Sigmoid colon (tissue), 7 donors: ENCODE measurements at places on chromosomes 1 and 21. TPM values are rescaled to one million over a fixed set of nuclear protein-coding genes. Genes with fewer than 3 reads are reported as not detected.

DNA sequence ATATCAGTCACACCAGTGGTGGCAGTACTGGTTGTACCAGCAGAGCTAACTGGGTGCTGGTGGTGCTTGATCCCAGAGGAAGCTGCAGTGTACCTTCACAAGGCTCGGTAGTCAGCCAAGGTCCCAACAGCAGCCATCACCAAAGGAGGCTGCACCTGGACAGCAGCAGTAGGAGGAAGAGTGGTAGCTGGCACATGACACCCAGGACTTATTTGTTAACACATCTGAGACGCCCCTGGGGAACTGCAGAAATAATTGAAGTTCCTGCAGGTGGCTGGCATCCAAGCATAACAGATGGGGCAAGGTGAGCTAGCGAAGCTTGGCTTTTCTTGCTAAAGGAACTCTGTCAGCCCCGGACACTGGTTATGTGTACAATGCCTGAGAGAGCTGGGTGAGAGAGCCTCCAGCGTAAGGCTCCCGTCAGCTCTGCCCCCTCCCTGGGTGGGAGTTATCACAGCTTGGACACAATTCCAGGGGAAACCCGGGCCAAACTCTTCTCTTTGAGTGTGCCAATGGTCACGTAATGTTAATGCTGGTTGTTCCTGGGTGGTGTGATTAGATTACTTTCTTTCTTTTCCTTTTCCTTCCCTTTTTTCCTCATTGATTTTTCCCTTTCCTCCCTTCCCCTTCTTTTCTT is 29.1 kb upstream of the PARP1 start:
- H3K4me1 ChIP-seq, result no peaks in the 10 kb centered on the region
- no peaks in the 10 kb centered on the region for H3K36me3 ChIP-seq
- no peak overlapping the region for H3K27ac ChIP-seq
- no peak for DNase-seq
- no peak overlapping the region for H3K4me3 ChIP-seq
- H3K27me3 ChIP-seq, result no peaks in the 10 kb centered on the region

DNA sequence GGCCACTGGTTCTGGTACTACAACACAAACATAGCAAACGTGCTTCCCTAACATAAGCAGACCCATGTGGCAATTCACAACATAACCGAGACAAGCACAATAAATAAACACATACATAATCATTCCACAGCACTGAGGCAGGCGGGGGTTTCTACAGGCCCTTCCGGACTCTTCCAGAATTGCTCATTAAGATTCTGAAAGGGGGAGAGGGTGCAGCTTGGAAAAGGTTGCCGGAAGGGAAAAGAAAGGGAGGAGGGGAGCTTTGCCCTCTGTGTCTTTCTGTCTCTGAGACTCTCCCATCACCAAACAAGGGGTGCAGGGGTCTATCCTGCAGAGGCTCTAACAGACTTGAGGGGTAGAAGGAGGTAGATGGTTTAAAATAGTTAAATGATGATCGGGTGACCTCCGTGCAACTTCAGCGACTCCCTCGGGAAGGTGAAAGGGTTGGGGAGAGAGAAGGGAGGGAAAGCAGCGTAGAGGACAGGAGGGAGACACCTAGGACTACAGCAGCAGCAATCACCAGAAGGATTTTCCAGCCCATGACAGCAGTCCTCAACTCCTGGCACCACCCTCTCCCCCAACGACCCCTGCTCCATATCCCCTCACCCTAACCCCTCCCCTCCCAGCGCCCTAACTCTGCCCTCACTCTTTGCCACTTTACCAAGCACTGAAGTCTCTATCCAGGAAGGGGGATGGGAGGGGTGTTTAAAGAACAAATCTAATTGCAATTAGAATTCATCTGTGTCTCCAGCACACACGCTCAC is 365.5 kb upstream of the ESRRG start:
- no peaks in the 10 kb centered on the region for H3K27me3 ChIP-seq
- H3K4me1 ChIP-seq, result peaks cover 20% of the 10 kb centered on the region
- peak overlapping the region; percentile 52 for H3K27ac ChIP-seq
- no peak for DNase-seq

- no peak overlapping the region for H3K4me3 ChIP-seq
- no peaks in the 10 kb centered on the region for H3K36me3 ChIP-seq
- no peaks in the 10 kb centered on the region for H3K4me1 ChIP-seq
- no peak overlapping the region for H3K27ac ChIP-seq
- DNase-seq, result no peak
These were observed 50.9 kb downstream of the ACBD6 start for GRCh38 chr1:180451504-180451903.

- no peak overlapping the region for H3K4me3 ChIP-seq
- no peak overlapping the region for H3K27ac ChIP-seq
- H3K4me1 ChIP-seq, result no peaks in the 10 kb centered on the region
- no peaks in the 10 kb centered on the region for H3K27me3 ChIP-seq
These were observed 147.0 kb downstream of the VAV3 start for GRCh38 chr1:107817935-107818334.

DNA sequence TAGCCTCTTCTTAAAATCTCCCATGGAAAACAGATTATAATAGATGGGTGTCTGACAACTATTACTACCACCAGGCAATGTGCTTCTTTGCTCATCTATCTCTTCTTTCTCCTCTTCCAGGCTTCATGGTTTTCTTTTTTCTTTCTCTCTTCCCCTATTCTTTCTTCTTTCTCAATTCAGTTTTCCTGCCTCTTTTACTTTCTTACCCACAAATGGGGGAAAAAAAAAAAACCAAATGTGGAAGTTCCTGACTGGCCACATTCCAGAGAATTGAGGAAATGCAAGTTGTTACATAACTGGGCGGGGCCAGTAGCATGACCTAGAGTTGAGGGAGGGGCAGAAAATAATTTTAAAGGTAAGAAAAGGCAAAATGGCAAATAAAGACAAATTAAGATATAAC is 10.9 kb upstream of the SMG7 start:
- no peaks in the 10 kb centered on the region for H3K4me1 ChIP-seq
- no peaks in the 10 kb centered on the region for H3K27me3 ChIP-seq
- no peak overlapping the region for H3K4me3 ChIP-seq
- no peak overlapping the region for H3K27ac ChIP-seq
- no peaks in the 10 kb centered on the region for H3K36me3 ChIP-seq

- peak; percentile 87 for DNase-seq
- H3K4me1 ChIP-seq, result no peaks in the 10 kb centered on the region
- H3K4me3 ChIP-seq, result no peak overlapping the region
- no peaks in the 10 kb centered on the region for H3K36me3 ChIP-seq
- no peaks in the 10 kb centered on the region for H3K27me3 ChIP-seq
- H3K27ac ChIP-seq, result no peak overlapping the region
These were observed 17.7 kb upstream of the SNX27 start for GRCh38 chr1:151594143-151594625.

DNA sequence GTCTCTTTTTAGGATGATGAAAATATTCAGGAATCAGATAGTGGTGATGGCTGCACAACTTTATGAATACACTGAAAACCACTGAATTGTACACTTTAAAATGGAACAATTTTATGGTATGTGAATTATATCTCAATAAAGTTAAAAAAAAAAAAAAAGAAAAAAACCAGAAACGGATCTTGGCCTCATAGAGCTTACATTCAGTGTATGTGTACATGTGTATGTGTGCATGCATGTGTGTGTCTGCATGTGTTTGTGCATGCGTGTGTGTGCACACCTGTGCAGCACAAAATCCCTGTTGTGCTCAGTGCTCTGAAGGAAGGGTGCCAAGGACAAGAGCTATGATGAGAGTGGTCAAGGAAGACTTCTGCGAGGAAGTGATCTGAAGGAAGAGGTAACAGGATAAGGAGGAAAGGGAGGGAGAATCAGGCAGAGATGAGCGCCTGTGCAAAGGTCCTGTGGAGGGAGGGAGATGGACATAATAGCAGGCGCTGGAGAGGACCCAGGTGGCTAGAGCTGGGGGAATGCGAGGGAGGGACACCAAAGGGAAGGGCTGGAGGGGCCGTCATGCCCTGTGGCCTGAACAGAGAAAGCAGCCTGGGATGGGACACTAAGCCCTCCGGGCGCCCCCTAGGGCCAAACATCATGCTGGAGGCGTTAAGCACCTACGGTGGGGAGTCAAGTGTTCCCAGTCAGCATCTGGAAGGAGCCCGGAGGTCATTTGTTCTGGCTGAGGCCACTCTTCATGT is 25.2 kb downstream of the NKAIN1 start:
- no peak overlapping the region for H3K4me3 ChIP-seq
- DNase-seq, result no peak
- H3K27me3 ChIP-seq, result no peaks in the 10 kb centered on the region

DNA sequence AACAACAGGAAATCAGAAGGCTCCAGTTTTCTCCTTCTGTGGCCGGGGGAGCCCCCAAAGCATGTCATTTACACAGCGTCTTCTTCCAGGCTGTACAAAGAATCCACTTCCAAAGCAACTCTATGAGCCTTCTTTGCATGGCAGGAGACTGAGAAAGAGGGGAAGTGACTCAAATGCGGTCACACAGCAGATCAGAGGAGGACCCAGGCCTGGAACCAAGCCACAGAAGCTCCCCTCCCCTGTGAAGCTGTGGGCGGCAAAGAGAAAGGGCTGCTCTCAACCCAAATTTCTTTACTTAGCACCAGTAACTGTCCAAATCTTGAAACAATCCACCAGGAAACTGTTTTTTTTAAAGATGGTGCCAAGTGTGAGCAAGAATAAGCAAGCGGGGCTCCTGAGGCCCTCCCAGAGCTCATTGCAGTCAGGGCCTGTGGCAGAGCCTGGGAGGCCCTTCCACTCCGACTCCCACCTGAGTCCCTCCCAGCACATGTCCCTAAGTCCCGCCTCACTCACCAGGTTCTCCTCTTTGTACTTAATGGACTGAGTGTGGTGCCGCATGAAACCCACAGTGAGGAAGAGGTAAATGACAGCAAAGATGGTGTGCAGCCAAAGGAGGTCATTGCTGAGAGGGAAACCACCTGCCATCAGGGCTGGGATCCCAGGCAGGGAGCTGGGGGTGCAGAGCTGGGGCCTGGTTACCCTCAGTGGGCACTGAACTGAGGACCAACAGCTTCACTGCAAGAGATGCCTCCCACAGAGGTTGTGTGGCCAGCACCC is 15.9 kb downstream of the TMEM63A start:
- H3K27me3 ChIP-seq, result no peaks in the 10 kb centered on the region
- H3K4me3 ChIP-seq, result no peak overlapping the region
- H3K27ac ChIP-seq, result peak overlapping the region; percentile 13
- no peak for DNase-seq
- peaks cover 14% of the 10 kb centered on the region for H3K36me3 ChIP-seq

DNA sequence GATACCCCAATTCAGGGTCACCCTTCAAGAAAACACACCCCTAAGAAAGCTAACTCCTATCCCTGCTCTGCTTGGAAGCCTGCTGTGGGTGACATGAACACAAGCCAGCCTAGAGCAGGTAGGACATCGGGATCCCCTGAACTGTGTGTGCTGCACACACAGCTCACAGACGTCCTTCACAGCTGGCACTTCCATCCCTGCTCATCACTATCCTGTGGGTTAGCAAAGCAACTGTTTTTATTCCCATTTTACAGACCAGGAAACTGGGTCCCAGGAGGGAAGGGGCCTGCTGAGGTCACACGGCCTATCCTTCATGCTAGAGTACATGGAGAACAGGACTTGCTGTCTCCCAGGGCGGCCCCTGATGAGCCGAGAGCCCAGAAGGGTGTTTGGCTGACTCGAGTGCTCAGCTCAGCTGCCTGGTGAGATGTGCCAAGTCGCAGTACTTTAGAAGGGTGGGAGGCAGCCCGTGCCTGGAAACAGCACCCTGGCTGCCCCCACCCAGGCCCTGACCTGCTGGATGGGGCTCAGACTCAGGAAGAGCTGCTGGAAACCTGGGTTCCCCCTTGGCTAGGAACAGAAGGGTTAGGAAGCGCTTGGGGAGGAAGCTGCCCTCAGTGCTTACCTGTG is 28.3 kb upstream of the BTG2 start:
- DNase-seq, result peak; percentile 86
- no peaks in the 10 kb centered on the region for H3K27me3 ChIP-seq
- no peaks in the 10 kb centered on the region for H3K36me3 ChIP-seq
- no peak overlapping the region for H3K4me3 ChIP-seq
- H3K4me1 ChIP-seq, result peaks cover 87% of the 10 kb centered on the region

DNA sequence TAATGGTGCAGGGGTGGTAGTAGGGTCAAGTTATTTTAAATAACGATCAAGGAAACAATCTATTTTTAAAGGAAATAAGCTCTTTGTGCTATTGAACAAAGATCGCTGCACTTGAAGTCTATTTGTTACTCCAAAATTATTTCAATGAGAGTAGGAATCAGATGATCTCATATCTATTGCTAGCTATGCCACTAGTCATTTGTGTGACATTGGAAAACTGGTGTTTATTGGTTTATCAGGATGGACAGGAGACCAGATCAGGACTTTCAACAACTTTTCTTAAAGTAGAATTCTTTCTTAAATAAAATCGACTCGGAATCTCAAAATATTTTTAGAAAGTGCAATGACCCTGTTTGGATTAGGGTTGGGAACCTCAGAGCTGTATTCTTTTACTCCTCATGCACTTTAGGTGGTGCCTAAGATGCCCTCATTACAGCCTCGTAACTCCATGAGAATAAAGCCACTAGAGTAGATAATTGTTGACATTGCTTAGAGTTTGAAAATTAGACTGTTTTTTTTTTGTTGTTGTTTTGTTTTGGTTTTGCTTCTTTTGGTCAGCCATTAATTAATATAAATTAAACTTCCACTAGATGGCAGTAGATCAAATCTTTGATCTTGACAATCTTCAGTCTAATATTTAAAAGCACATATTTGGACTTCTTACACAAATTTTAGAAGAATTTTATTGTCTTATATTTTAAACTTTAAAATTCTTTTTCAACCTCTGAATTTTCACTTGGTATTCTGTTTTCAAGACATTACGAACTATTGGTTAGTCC is 352.4 kb downstream of the USP25 start:
- no peaks in the 10 kb centered on the region for H3K36me3 ChIP-seq
- no peak overlapping the region for H3K27ac ChIP-seq
- H3K4me3 ChIP-seq, result no peak overlapping the region
- no peak for DNase-seq
- H3K4me1 ChIP-seq, result no peaks in the 10 kb centered on the region
- no peaks in the 10 kb centered on the region for H3K27me3 ChIP-seq

- no peaks in the 10 kb centered on the region for H3K27me3 ChIP-seq
- peak overlapping the region; percentile 85 for H3K27ac ChIP-seq
- peak; percentile 91 for DNase-seq
- peaks cover 24% of the 10 kb centered on the region for H3K36me3 ChIP-seq
These were observed 46.8 kb upstream of the WASF2 start for GRCh38 chr1:27536767-27537166.

DNA sequence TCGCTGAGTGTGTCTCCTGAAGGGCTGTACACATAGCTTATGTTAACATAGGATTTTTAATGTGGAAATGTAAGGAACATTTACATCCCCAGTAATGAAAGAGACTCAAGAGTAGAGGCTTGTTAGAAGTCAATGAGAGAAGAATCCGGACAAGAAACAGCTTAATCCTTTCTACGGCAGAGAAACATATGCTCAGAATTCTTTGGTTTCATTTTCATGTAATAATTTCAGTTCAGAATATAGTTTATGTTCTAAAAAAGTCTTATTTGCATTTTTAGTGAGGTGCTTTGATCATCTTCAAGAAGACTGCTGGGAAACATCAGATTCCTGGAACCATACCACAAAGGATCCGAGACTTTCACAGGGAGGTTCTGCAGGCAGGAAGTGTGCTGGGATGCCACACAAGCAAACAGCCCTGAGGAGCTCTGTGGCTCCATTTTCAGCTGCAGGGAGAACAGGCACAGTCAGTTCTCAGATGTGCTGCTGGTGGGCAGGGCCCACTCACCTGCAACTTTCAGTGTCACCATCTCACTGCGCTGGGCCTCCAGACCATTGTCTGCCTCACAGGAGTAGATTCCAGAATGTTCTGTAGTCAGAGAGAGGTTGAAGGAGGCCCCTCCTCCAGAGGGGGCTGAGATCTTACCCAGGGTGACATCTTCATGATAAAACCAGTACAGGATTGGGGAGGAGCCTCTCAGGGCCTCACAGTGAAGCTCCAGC is 28.4 kb downstream of the FCRL5 start:
- no peaks in the 10 kb centered on the region for H3K36me3 ChIP-seq
- H3K4me1 ChIP-seq, result no peaks in the 10 kb centered on the region
- no peak overlapping the region for H3K4me3 ChIP-seq
- DNase-seq, result no peak
- H3K27me3 ChIP-seq, result peaks cover 3% of the 10 kb centered on the region
- H3K27ac ChIP-seq, result no peak overlapping the region

Gene TTC34
- total RNA-seq, result 0.54 TPM

Gene HRNR
- not detected for total RNA-seq

Gene UBXN10
- total RNA-seq, result 22.2 TPM
